Astrocyte (in vitro differentiated cells and primary cell): ENCODE measurements at places on chromosomes 13 and 19.

DNA sequence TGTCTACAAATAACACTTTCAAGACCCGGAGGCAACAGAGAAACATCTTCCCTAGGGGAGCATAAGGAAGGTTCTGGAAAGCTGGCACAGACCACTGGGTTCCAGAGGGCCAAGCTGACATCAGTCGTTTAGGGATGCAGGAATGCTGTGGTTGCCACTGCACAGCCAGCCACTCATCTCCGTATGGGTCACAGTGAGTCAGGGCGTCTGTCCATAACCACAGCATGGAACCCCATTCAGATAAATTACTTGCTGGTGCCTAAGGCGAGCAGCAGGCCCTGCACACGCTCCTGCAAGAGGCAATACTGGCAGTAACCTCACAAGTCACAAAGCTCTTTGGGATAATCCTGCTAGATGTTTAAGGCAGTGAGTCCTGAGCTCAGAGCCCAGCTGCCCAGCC is 140.9 kb upstream of the UBL3 start:
- peak; percentile 98 for DNase-seq

GRCh38 chr19:55459950-55460657 is 1.3 kb downstream of the ISOC2 start:
- DNase-seq, result no peak

DNA sequence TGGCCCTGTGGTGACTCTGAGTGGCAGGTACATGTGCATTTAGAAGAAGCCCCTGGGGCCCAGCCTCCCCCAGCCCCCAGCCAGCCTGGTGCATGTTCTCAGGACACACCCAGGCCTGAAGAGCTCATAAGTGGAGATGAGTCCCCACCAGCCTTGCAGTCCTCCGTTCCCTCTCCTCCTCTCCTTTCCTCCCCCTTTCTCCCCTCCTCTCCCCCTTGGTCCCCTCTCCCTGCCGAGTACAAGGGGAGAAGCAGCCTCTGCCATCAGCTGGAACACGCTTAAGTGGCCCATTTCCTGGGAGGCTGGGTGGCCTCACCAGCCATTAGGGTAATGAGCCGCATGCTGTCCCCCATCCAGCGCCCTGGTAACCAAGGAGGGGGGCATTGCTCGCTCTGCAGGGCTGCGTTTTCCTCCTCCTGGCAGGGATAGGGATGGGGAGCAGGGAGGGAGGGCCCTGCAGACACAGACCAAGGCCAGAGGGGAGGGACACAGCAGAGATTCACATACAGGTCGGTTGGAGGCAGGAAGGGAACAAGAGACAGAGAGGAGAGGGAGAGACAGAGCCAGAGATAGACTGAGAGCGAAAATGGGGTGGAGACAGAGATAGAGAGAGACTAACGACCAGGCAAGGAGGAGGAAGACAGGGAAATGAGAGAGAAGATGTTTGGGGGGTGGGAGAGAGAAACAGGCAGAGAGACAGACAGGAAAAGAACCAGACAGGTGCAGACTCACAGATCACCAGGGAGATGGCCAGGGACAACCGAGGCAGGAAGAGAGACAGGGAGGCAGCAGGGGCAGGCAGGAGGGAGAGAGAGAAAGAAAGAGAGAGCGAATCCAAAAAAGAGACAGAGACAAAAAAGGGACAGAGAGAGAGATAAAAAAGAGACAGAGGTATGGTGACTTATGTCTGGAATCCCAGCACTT is 19.3 kb upstream of the DPP9 start:
- DNase-seq, result no peak

- no peak for DNase-seq
These were observed 1.1 kb downstream of the DACH1 start for GRCh38 chr13:71865874-71866334.

DNA sequence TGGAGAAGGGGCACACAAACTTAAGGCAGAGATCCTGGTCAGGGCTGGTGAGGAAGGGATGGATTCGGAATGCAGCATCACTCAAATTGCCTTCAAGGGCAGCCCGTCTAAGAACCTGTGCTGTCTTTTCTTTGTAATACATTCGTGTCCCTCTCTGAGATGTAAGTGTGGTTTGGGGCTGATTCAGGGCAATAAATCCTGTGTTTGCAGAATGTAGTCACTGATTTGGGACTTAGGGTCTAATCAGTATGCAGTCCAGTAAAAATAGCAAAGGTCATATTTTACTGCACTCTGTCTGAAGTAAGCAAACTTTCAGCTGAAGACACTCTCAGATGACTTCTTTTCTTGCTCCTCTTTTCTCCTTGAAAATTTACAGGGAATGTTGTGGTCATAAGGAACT is 93.8 kb upstream of the C1QTNF9B start:
- peak; percentile 25 for DNase-seq

- DNase-seq, result no peak
These were observed 1.1 kb downstream of the ZNF550 start for GRCh38 chr19:57558525-57558924.

DNA sequence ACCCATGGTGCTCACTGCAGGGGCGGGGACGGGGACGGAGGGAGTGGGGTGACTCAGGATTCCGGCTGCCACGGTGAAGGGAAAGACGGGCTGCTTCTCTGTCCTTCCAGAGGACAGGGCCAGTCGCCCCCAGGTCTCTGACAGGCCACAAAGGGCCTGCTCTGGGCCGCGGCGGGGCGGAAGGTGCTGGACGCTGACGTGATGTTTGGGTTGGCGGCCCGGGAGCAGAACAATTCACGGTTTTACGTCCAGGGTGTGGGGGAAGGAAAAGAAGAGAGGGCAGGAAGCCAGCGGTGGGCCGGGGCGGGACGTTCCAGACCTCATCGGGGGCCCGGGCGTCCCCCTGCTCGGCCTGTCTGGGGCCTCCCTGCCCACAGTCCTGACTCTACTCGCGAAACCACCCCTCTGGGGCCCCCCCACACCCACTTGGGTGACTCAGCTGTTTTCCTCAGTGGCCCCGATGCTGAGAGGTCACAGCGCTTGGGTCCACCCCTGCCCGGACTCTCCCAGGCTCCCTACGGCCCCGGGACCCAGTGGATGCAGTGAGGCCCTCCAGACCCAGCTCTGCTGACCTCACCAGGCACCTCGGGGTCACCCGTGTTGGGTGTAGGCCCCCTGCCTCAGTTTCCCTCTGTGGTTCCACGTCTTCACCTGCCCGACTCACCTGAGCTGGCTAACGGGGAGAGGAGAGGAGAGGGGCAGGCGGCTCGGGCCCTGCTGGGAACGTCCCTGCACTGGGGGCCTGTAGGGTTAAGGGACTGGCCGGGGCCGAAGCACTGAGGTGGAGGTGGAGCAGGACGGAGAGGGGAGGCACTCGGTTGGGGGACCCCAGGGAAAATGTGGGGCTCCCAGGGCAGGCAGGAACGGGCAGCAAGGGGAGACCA is 29.2 kb downstream of the PIP5K1C start:
- peak; percentile 54 for DNase-seq

GRCh38 chr19:54493967-54494585 is 8.6 kb upstream of the LAIR2 start:
- DNase-seq, result no peak

DNA sequence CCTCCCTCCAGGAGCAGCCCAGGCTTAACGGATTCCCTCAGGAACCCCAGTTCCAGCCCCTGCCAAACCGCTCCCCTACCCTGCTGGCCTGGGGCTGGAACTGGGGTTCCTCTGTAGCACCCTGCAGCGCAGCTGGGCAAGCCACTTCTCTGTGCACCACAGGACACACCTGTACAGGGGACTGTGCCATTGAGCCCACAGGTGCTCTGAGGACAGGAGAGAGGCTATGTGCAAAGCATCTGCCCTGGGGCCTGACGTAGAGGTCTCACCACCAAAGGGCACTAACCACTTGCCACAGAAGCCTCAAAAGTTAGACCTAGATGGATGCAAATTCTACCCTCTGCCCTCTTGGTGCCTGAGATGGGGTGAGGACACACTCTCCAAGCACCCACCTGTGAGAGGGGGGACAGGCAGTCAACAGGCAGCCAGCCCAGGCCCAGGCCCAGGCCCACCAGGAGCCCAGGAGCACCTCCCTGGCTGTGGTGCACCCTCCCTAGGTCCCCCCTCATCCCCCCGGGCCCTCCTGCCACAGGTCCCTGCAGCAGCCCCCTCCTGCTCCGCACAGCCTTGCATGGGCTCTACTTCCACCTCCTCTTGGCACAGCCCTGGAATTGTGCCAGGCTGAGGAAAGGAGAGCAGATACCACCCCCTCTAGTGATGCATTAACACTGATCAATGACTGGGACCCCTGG is 27.6 kb upstream of the SLC35E1 start:
- DNase-seq, result no peak

DNA sequence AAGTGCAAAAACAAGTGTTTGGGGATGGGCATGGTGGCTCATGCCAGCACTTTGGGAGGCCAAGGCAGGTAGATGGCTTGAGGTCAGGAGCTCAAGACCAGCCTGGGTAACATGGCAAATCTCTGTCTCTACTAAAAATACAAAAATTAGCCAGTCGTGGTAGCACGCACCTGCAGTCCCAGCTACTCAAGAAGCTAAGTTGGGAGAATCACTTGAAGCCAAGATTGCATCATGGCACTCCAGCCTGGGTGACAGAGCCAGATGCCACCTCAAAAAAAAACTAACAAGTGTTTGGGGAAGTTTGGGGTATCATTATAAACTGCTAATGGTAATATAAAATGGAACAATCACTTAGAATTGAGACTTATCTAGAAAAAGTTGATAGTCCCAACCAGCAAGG is 24.6 kb downstream of the XPO4 start:
- no peak for DNase-seq

GRCh38 chr19:45069056-45069455 is 7.2 kb downstream of the ZNF296 start:
- DNase-seq, result no peak

DNA sequence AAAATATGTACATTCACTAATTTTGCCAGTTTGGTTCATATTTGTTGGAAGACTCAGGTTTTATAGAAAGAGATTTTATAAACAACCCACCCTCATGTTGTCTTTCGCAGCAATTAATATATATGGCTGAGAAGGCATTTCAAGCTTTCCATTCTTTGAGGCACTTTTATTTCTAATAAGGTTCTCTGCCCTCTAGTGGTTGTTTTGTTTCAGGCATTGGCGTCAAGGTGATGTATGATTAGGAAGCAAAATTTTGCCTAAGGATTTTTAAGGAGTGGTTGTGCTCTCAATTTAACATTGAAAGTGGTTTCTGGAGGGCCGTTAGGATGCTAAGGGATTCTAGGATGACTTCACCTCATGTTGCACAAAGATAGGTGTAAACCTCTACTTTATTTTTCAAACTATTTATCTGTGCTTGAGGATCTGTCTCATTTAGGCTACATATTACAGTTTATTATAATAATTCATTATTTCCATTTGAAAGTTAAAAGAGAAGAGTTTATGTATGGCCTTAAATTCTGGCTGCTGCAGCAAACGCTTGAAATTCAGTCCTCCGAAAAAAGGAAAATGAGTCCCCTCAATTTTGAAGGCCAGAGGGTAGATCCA is 35.9 kb downstream of the OXGR1 start:
- peak; percentile 1 for DNase-seq

DNA sequence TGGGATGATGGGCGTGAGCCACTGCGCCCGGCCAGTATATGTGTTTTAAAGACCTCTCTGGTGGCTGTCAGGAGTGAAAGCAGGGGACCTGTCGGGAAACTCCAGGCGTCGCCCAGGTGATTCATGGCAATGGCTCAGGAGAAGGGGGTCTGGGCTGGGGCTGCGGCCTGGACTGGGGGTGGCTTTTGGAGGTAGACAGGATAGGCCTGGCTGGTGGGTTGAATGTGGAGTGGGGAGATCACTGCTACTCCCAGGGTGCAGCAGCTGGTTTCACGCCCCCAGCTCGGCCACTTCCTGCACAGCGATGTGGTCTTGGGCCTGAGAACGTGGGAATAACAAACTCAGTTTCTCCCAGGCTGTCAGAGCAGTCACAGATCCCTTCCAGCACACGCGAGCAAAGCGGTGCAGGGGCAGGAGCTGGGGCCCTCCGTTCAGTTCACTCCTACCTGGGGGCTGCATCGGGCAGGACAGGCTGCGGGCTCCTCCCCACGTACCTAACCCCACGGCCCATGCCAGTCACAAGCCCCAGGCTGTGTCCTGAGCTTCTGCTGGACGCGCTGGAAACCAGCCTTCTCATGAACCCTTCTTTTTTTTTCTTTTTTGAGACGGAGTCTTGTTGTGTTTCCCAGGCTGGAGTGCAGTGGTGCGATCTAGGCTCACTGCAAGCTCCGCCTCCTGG is 18.9 kb downstream of the KDM4B start:
- DNase-seq, result peak; percentile 48

DNA sequence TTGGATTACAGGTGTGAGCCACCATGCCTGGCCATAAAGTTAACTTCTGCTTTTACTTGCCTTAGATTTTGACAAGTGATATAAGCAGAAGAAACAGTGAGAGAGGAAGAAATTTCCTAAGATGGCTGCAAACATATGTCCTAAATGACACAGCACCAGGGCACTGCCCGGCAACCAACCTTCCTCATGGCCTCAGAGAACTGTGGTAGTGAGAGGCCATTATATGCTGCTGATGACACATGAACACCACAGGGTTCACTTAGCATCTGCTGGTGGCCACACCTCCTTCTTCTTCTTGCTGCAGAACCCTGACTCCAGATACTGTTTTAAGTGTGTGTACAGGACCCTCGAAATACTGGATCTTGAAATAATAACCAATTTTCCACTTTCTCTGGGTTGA is 88.2 kb downstream of the KCTD12 start:
- no peak for DNase-seq

DNA sequence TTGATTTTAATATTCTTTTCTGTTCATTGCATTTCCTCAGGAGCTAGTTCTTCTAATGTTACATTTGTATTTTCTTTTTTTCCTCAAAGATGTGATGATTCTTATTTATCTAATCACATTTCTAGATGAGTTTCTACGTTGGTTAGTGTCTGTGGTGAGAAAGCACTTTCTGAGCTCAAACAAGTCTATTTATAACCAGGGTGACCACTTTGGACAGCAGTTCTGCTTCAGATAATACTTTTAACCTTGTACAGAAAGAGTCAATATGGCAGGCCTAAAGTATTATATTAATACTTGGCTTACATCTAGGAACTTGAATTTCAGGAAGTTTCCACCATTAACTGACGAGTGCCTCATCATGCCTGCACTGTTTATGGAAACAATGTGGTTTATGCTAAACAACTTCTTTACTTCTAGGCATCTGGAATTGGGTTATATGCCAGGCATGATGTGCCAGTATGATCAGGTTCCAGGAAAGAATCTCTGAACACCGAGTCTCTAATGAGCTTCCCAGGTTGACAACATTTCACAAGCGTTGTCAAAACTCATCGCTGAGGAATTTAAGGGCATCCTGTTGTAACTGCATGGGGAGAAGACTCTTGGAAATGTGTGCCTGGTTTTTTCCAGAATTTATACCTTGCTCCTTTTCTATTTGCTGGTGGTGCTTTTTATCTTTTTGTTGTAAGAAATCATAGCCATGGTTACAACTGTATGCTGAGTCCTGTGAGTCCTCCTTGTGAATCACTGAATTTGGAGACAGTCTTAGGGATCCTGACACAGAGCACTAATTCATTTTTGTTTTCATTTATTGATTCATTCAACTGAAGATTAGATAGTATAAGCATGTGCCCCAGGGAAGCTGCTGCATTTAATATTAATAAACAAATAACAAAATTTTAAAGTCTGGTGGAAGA is 344.4 kb upstream of the PCDH9 start:
- peak; percentile 82 for DNase-seq

GRCh38 chr13:28373810-28374209 is 121.1 kb downstream of the FLT1 start:
- DNase-seq, result no peak
